ENCODE measurements at places on chromosomes 11 and 22. TPM values are rescaled to one million over a fixed set of nuclear protein-coding genes. Genes with fewer than 3 reads are reported as not detected.

Gene SELENOM
- 78.0 TPM for total RNA-seq

GRCh38 chr22:45750626-45751025, 79.0 kb downstream of the ATXN10 start:
- no peak for DNase-seq

Gene PANX2
- 0.16 TPM for total RNA-seq

- no peak for DNase-seq
These were observed 116.6 kb downstream of the PLEKHA7 start for GRCh38 chr11:16897470-16898061.

GRCh38 chr11:101428918-101429317, 154.9 kb downstream of the TRPC6 start:
- no peak for DNase-seq

Gene MTNR1B
- total RNA-seq, result not detected

Gene OTOG
- not detected for total RNA-seq

- DNase-seq, result no peak
These were observed 72.7 kb upstream of the TTC12 start for GRCh38 chr11:113241636-113242054.

GRCh38 chr11:77052518-77052917, 14.3 kb upstream of the CAPN5 start:
- DNase-seq, result no peak

Gene PGA3
- not detected for total RNA-seq

DNA sequence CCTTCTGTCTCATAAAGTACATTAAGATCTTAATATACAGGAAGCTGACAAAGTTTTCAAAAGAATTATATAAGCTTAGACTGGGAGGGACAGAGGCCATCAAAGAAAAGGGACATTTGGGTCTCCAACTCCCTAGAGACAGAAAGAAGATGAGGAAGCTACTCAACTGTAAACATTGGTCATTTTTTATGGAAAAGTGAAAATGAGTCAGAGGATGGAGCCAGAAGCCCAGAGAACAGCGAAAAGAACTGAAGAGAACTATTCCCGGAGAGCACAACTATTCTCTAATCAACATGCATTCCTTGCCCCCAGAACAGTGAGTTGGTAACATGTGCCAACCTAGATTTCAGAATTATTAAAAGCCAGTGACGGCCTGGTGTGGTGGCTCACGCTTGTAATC, 779.3 kb downstream of the DLG2 start:
- DNase-seq, result no peak

Gene DYNC2H1
- total RNA-seq, result 3.2 TPM

DNA sequence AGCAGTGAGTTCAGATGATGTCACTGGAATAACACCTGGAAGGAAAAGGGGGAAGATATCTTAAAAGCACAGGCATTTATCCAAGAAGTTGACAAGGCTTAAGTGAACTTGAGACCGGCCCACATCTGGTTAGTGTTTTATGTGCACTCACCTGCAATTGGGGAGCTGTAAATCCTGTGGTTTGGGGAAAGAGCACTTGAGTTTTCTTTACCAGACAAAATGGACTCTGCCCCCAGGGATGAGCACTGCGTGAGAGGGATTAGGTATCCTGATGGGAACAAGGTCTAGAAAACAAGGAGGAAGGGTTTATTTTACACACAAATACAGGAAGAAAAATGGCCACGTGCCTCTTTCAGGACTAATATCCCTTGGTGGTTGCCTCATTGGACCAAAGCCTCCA, 15.2 kb downstream of the E2F8 start:
- DNase-seq, result no peak

Gene ZFPL1
- total RNA-seq, result 46.2 TPM

GRCh38 chr22:27749597-27750225, 51.8 kb downstream of the MN1 start:
- DNase-seq, result no peak

- no peak for DNase-seq
These were observed 804.2 kb downstream of the NTM start for GRCh38 chr11:132174362-132175255.

GRCh38 chr11:2744166-2744565, 44.4 kb upstream of the KCNQ1OT1 start:
- DNase-seq, result no peak

DNA sequence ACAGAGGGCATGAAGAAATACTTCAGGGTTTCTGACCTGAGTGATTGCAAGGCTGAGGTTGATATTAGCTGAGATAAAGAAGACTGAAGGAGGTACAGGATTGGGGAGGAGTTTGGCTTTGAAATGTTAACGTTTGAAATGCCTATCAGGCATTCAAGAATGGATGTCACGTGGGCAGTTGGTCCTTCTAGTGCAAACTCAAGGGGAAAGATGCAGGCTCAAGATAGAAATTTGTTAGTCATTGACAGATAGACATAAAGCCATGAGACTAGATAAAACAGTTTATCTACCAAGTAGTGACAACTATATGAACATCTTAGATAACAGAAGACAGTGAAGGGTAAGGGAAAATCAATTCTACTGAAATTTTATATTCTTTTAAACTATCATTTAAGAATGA, 23.1 kb downstream of the TTC17 start:
- no peak for DNase-seq

Gene TBC1D10A
- total RNA-seq, result 38.9 TPM

GRCh38 chr11:81569999-81570398, 1163.7 kb downstream of the FAM181B start:
- DNase-seq, result no peak

DNA sequence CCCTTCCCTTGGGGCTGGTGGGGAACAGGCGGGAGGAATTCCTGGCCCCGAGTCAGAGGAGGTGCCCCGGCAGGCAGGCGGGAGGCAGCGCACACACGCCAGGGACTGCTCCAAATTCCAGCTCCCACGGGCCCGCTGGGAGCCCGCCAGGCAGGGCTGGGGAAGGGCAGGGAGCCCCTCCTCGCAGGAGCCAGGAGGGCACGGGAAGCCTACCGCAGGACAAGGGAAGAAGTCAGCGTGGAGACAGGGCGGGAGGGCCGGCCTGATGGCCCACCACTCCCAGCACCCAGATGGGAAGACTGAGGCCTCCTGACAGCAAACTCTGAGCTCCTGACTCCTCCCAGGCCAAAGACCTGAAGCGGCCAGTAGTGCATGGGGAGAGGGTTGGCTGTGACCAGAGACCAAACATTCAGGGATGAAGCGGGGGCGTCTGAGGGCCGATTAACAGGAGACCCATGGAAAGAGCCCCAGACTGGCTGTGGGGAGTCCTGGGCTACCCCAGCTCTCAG, 22.4 kb downstream of the RPL3 start:
- DNase-seq, result no peak

DNA sequence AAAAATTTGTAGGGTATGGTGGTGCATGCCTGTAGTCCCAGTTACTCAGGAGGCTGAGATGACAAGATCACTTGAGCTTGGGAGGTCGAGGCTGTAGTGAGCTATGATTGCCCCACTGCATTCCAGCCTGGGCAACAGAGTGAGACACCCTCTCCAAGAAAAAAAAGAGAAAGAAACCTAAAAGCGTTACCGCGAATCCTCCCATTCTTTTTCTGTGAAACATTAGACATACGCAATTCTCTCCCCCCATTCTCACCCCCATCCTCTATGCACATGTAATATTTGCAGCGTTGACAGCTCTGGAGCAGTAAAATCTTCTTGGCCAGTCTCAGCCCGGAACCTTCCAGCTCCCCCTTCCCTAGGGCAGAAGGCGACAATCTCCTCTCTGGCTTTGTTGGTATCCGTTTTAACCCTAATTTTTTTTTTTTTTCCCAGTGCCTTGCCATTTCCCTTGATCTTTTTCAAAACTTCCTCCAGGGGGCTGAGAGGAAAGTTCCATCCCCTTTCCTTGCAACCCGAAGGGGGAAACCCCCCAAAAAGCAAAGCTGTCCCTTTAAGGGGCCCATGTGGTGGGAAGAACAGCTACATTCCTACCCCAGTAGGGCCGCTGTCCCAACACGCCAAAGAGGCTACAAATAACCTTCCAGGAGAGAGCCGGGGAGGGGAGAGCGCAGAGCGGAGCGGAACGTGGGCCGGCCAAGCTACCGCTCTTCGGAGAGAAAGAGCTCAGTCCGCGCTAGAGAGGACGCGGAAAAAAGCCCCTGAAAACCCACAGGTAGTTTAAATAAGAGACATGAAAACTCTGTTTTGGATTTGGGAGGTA, 1.9 kb downstream of the LRP4 start:
- no peak for DNase-seq

DNA sequence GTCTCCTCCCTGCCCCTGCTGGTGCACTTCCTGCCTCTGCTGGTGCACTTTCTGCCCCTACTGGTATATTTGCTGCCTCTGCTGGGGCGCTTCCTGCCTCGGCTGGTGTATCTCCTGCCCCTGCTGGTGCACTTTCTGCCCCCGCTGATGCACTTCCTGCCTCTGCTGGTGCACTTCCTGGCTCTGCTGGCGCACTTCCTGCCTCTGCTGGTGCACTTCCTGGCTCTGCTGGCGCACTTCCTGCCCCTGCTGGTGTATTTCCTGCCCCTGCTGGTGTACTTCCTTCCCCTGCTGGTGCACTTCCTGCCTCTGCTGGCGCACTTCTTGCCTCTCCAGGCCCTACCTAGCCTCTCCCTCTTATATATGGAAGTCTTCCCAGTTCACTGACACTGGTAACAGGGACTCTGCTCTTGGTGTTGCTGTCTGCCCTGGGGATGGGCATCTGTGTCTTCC, 10.1 kb downstream of the MTFP1 start:
- DNase-seq, result peak; percentile 85

GRCh38 chr22:20108757-20109230, 7.1 kb upstream of the RANBP1 start:
- DNase-seq, result no peak

Gene SERGEF
- 35.2 TPM for total RNA-seq

DNA sequence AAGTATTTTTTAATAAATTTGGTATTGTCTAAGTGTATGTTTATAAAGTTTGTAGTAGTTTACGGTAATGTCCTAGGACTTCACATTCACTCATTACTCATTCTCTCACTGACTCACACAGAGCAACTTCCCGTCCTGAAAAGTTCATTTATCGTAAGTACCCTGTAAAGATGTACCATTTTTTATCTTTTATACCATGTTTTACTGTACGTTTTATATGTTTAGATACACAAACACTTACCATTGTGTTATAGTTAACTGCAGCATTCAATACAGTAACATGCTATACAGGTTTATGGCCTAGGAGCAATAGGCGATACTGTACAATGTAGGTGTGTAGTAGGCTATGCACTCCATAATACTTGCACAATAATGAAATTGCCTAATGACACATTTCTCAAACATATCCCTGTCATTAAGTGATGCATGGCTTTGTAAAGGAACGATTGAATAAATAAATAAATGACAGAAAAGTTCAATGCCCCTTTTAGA, 12.5 kb upstream of the CARD18 start:
- no peak for DNase-seq

DNA sequence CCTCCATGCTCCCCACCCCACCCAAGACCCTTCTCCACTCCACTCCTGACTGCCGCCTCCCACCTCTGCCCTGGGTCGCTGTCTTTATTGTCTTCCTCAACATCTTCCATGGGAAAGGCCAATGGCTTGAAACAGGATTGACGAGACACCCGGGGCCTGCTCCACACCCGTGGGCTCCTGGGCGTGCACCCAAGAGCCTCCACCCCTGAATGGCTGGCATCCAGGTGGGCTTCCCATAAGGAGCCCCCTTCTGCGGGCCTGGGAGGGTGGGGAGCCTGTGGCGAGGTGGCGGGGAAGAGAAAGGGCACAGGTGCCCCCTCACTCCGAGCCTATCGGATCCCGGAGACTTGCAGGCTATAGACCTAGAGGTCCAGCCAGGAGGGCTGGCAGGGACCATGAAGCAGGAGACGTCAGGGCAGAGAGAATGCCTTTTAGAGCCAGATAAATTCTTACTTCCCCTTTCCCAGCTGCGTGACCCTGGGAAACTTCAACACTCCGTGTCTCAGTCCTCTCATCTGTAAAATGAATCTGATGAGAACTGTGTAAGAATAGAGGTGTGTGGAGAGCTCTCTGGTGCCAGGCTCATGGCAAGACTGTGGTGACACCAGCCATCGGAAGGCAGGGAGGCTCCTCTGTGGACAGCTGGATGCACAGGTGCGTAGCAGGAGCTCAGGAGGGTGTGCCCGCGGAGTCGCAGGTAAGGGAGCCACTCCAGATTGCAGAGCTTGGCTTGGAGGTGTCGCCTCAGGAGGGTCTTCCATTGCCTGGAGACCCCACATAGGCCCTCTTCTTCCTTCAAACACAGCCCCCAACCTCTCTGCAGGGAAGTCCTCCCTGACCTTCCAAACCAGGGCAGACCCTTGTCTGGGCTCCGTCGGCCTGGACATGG, 53.9 kb downstream of the SMIM38 start:
- DNase-seq, result no peak

All from CD4-positive, alpha-beta T cell (primary cell).